ENCODE measurements at places on chromosomes 12 and 14. TPM values are rescaled to one million over a fixed set of nuclear protein-coding genes. Genes with fewer than 3 reads are reported as not detected.

Gene RERGL
- total RNA-seq = not detected

DNA sequence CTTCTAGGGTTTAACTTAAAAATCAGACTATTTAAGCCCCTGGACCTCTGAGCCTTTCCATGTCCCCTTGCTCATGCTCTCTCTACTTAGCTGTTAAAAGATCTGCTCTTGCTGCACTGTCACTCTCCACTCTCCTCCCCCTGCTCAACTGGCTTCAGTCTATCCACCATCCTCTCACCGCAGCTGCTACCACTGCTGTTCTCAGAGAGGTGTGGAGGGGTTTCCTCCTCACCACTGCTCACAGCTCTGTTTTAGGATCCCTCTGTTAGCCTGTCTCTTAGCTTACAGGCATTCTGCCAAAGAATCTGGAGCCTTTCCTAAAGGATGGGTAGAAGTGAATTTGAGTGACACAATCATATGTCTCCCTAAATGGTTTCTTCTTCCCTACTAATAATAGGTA, 43.7 kb upstream of the ATP2B1 start:
- no peak for DNase-seq

Gene SOAT2
- total RNA-seq = not detected

GRCh38 chr12:79055926-79056674, 191.5 kb downstream of the SYT1 start:
- DNase-seq = peak; percentile 83

DNA sequence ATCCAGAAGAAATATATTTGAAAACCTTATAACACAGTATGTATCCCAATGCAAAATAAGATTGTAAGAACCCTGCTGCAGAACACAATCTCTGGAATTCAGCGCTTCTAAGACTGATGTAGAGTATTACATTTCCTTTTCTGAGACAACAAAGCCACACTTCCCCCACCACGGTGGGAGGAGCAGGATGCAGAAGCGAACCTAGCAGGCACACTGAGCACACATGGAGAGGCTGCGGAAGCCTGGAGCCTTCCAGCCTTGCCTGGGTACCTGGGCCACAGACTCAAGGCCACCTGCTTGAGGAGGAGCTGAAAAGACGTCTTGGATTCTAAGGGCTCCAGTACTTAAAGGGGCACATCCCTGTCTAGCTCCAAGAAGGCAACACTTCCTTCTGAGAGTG, 46.4 kb downstream of the TCHP start:
- peak; percentile 38 for DNase-seq

- DNase-seq = peak; percentile 57
These were observed 39.2 kb downstream of the EFCAB11 start for GRCh38 chr14:89915114-89915878.
